HepG2 (cell line): ENCODE measurements at places on chromosomes 16 and 17.
A peak's percentile ranks its signal among the peaks of the same experiment; 100 is the strongest.

DNA sequence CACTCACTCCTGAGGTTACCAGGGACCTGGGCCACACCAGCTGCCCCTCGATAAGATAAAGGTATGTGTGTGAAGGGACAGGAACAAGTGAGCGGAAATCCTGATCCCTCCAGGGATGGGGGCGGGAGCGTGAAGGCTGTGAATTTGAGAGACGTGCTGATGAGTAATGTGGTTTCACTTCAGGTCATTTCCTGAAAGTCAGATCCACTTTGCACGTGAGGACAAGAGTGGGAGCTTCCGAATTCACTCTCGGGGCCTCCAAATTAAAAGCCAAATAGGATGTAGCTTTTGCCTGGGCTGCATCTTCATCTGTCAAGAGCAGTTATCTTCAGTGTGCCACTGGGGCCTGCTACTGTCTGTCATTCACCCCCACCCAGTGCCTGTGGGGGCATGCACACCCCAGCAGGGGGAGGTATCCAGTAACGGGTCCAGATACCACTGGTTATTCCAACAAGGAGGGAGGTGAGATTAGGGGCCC, 87.4 kb upstream of the LHX1 start:
- 0 out of 2 replicates have a peak, but pooled peaks cover 7% of the 10 kb centered on the region for H3K4me1 ChIP-seq
- H3K36me3 ChIP-seq, result no peaks in the 10 kb centered on the region
- no peak overlapping the region for H3K4me3 ChIP-seq
- no peak overlapping the region for H3K27ac ChIP-seq
- DNase-seq, result no peak

- no peak for DNase-seq
- H3K4me1 ChIP-seq, result peaks cover 20% of the 10 kb centered on the region
- H3K36me3 ChIP-seq, result no peaks in the 10 kb centered on the region
- H3K27ac ChIP-seq, result no peak overlapping the region
- no peak overlapping the region for H3K4me3 ChIP-seq
Measured at GRCh38 chr17:27367121-27367981, 73.4 kb downstream of the WSB1 start.

- DNase-seq, result no peak
- H3K4me3 ChIP-seq, result no peak overlapping the region
- no peak overlapping the region for H3K27ac ChIP-seq
- peaks cover 33% of the 10 kb centered on the region for H3K4me1 ChIP-seq
- H3K27me3 ChIP-seq, result no peaks in the 10 kb centered on the region
- H3K36me3 ChIP-seq, result no peaks in the 10 kb centered on the region
Measured at GRCh38 chr16:11100239-11100750, 155.7 kb downstream of the SOCS1 start.

GRCh38 chr17:56653877-56654276, 60.4 kb downstream of the NOG start:
- H3K27ac ChIP-seq, result no peak overlapping the region
- no peaks in the 10 kb centered on the region for H3K4me1 ChIP-seq
- DNase-seq, result peak; percentile 38
- H3K36me3 ChIP-seq, result no peaks in the 10 kb centered on the region
- no peak overlapping the region for H3K4me3 ChIP-seq
- no peaks in the 10 kb centered on the region for H3K27me3 ChIP-seq

- H3K27me3 ChIP-seq, result no peaks in the 10 kb centered on the region
- H3K4me3 ChIP-seq, result no peak overlapping the region
- DNase-seq, result peak; percentile 25
Measured at GRCh38 chr17:15289285-15290183, 24.4 kb upstream of the PMP22 start.

GRCh38 chr17:27848931-27849330, 44.2 kb downstream of the LYRM9 start:
- no peaks in the 10 kb centered on the region for H3K27me3 ChIP-seq
- no peak overlapping the region for H3K4me3 ChIP-seq
- no peaks in the 10 kb centered on the region for H3K36me3 ChIP-seq
- H3K27ac ChIP-seq, result no peak overlapping the region
- H3K4me1 ChIP-seq, result peaks cover 14% of the 10 kb centered on the region
- no peak for DNase-seq

DNA sequence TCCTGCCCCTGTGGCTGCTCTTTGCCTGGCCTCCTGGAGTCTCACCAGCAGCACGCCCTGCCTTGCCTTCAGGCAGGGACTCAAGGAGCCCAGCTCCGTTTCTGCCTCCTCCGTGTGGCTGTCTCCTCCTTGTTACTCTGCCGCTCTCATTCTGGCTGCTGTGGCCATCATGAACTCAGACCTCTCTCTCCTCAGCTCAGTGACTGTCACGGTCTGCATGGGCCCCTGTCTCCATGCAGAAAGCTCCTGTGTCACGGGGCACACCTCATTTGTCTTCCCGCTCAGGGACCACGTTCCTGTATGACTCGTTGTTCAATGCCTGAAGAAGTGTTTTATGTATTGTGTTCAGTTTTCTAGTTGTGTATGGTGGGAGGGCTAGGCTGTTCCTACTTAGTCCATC, 25.3 kb downstream of the RPTOR start:
- H3K27me3 ChIP-seq, result no peaks in the 10 kb centered on the region
- no peaks in the 10 kb centered on the region; the same call in 1 of the 2 replicates for H3K36me3 ChIP-seq
- H3K4me3 ChIP-seq, result no peak overlapping the region
- DNase-seq, result no peak
- no peak overlapping the region for H3K27ac ChIP-seq
- H3K4me1 ChIP-seq, result no peaks in the 10 kb centered on the region

- H3K27me3 ChIP-seq, result no peaks in the 10 kb centered on the region
- peak within 1 kb of the TSS; percentile 86 for H3K27ac ChIP-seq
- H3K4me3 ChIP-seq, result peak within 1 kb of the TSS; percentile 88
- H3K36me3 ChIP-seq, result peaks cover 14% of the 10 kb centered on the region
- peaks cover 65% of the 10 kb centered on the region for H3K4me1 ChIP-seq
- peak; percentile 100 for DNase-seq
Measured at GRCh38 chr16:18801145-18801972, at the start of gene ARL6IP1. ARL6IP1 (minus strand) TSS chr16:18801549; CDS start chr16:18801466, 83 bp downstream.

- no peaks in the 10 kb centered on the region for H3K4me1 ChIP-seq
- no peaks in the 10 kb centered on the region for H3K36me3 ChIP-seq
- H3K27me3 ChIP-seq, result peaks cover 11% of the 10 kb centered on the region; the same call in 1 of the 3 replicates
- no peak for DNase-seq
- H3K27ac ChIP-seq, result no peak overlapping the region
- no peak overlapping the region for H3K4me3 ChIP-seq
Measured at GRCh38 chr17:34885076-34885475, 76.2 kb downstream of the CCT6B start.

- peak; percentile 59 for DNase-seq
- no peak overlapping the region for H3K27ac ChIP-seq
- H3K36me3 ChIP-seq, result peaks cover 90% of the 10 kb centered on the region
- H3K27me3 ChIP-seq, result no peaks in the 10 kb centered on the region
- H3K4me3 ChIP-seq, result no peak overlapping the region
Measured at GRCh38 chr16:88628512-88628974, 9.8 kb upstream of the IL17C start.

DNA sequence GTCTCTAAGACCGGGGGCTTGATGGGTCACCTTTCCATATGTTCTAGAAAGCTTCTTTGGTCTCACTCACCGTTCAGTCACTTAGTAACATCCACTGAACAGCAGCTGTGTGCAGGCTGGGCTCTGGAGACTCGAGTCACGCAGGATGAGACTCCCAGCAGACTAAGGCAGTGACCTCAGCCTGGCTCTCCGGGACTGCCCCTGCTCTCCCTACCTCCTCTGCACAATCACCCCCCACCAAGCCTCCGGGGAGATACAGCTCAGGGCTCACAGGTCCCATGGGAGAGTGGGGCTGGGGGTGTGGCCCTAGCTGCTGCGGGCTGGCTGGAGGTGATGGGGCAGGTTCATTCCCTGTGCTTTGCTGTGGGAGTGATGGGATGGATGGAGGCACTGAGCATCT, 14.1 kb downstream of the FLYWCH2 start:
- H3K36me3 ChIP-seq, result 0 out of 3 replicates have a peak, but pooled peaks cover 4% of the 10 kb centered on the region
- no peak overlapping the region for H3K4me3 ChIP-seq
- no peak for DNase-seq
- H3K27ac ChIP-seq, result no peak overlapping the region
- H3K4me1 ChIP-seq, result peaks cover 46% of the 10 kb centered on the region
- no peaks in the 10 kb centered on the region for H3K27me3 ChIP-seq

DNA sequence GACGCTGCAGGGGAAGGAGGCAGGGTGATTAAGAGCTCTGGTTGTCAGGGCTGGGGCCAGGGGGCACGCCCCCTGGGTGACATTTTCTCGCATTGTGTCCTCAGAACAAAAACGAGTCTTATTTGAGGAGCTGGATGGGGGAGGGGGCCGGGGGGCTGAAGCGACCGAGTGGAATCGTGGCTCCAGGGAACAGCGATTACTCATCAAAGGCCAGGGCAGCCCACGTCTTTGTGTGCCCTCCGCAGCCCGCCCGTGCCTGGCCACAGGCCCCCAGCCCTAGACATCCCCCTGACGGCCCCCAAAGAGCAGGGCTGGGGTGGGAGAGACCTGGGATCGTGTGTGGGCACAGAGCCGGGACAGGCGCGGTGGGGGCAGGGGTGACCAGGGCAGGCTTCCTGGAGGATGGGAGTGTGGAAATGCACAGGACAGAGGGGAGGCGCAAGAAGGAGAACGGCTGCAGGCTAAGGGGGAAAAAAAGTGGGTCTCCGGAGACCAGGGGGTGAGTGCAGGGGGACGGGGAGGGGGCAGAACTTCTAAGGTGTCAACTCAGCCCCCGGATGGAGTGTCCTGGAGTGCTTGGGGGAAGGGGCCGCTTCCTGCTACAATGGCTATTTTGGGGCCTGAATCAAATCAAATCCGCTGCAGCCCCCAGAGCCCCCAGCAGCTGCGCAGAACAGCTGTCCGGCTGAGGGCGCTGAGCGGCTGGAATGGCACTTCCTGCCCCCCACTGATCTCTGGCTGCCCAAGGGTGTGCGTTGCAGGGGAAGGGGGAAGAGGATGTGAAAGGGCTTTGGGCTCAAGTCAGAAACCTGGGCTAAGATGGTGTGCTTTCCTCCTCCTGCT, 24.0 kb upstream of the PHB1 start:
- H3K4me1 ChIP-seq, result peaks cover 54% of the 10 kb centered on the region
- peaks cover 70% of the 10 kb centered on the region; the same call in 2 of the 3 replicates for H3K27me3 ChIP-seq
- DNase-seq, result peak; percentile 41
- H3K27ac ChIP-seq, result no peak overlapping the region
- no peaks in the 10 kb centered on the region for H3K36me3 ChIP-seq

DNA sequence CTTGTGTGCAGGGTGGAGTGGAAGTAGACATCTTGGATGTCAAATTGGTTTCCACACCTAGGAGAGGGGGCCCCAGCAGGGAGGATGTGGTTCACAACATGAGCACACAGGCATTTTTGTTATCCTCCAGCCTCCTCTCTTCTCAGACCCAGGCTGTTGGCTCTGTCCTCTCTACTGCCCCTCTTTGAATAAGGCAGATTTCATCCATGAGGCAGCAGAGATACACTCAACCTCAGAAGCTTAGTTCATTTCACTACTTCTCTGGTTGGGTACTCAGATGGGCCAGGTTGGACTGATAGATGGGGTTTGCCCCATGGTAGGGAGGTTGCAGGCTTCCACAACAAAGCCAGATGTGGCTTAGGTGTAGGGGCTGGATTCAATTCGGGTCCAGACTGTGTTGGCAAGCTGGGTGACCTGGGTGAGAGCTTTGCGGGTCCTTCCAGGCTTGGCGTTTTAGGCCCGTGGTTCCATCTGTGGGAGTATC, 22.2 kb upstream of the NFATC3 start:
- peaks cover 27% of the 10 kb centered on the region for H3K36me3 ChIP-seq
- H3K27ac ChIP-seq, result no peak overlapping the region
- DNase-seq, result no peak
- no peaks in the 10 kb centered on the region for H3K4me1 ChIP-seq
- no peak overlapping the region for H3K4me3 ChIP-seq
